Activated CD4-positive, alpha-beta memory T cell treated with anti-CD3 and anti-CD28 coated beads, Interleukin-2, amount 10 ng/mL, durations not matched to agents 7 days and 5 days (primary cell): ENCODE measurements at places on chromosomes 12 and 14. TPM values are rescaled to one million over a fixed set of nuclear protein-coding genes. Genes with fewer than 3 reads are reported as not detected.

DNA sequence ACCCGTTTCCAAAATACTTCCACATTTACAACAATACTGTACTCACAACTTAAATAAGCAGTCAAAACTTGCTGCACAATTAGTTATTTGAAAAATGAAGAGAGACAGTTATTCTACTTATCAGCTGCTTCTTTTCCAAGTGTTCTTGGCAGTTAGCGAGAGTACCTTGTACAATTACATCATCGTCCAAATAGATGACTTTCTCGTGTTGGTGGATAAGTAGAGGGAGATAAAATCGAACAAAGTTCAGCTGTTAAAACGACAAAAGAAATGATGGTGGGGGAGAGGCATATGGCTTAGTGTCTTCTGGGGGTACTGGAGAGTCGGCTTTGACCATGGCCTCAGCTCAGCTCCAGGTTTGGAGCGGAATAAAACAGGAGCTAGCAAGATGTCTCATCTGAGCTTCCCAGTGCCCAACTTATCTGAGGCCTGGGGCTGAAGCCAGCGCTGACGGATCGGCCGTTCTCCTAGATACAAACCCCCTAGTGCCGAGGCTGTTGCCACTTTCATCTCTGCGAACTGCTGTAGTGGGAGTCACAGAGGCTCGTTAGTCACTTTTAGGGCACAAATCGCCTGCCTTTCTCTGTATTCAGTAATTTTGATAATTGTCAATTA lies 31.7 kb downstream of the TDG start:
- H3K27me3 ChIP-seq, result peaks cover 33% of the 10 kb centered on the region
- H3K4me3 ChIP-seq, result no peak overlapping the region
- no peak for DNase-seq
- H3K36me3 ChIP-seq, result no peaks in the 10 kb centered on the region
- H3K27ac ChIP-seq, result no peak overlapping the region
- no peaks in the 10 kb centered on the region for H3K4me1 ChIP-seq

DNA sequence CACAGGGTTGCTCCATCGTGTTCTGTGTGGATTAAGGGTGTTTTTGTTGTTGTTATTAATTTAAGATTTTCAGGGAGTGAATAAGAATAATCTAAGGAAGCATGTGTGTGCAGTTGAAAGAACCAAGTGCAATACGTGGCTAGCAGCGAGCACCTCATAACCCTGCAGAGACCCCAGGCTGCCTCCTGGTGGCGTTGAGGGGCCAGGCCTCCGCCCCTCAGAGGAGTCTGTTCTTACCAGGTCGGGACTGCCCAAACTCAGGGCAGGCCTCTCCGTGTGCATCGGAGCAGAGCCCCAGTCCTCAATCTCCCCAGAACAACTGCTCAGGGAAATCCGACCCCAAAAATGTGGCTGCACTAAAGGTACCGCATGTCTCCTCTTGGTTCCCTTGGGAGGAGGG lies 36.8 kb downstream of the IL31 start:
- H3K4me1 ChIP-seq, result no peaks in the 10 kb centered on the region
- DNase-seq, result no peak
- H3K36me3 ChIP-seq, result peaks cover 18% of the 10 kb centered on the region
- no peak overlapping the region for H3K27ac ChIP-seq
- no peak overlapping the region for H3K4me3 ChIP-seq

GRCh38 chr12:22029991-22030390 lies 16.0 kb upstream of the CMAS start:
- no peak overlapping the region for H3K4me3 ChIP-seq
- no peaks in the 10 kb centered on the region for H3K36me3 ChIP-seq
- peaks cover 5% of the 10 kb centered on the region for H3K27me3 ChIP-seq
- DNase-seq, result no peak

- H3K27ac ChIP-seq, result no peak overlapping the region
- DNase-seq, result no peak
- no peaks in the 10 kb centered on the region for H3K4me1 ChIP-seq
- H3K27me3 ChIP-seq, result peaks cover 2% of the 10 kb centered on the region
- no peaks in the 10 kb centered on the region for H3K36me3 ChIP-seq
Measured at GRCh38 chr12:19778797-19779196, 339.5 kb downstream of the AEBP2 start.

GRCh38 chr12:19802915-19803314 lies 363.6 kb downstream of the AEBP2 start:
- no peaks in the 10 kb centered on the region for H3K36me3 ChIP-seq
- peaks cover 21% of the 10 kb centered on the region for H3K4me1 ChIP-seq
- H3K27me3 ChIP-seq, result no peaks in the 10 kb centered on the region

- H3K4me3 ChIP-seq, result peak overlapping the region; percentile 49
- H3K27ac ChIP-seq, result no peak overlapping the region
- peaks cover 29% of the 10 kb centered on the region for H3K27me3 ChIP-seq
- H3K4me1 ChIP-seq, result peaks cover 23% of the 10 kb centered on the region
Measured at GRCh38 chr14:104827177-104828055, 26.5 kb downstream of the ZBTB42 start.

- no peak overlapping the region for H3K4me3 ChIP-seq
- DNase-seq, result peak; percentile 25
- H3K36me3 ChIP-seq, result no peaks in the 10 kb centered on the region
- no peaks in the 10 kb centered on the region for H3K4me1 ChIP-seq
Measured at GRCh38 chr14:82075566-82075965, 541.9 kb upstream of the SEL1L start.

- peak overlapping the region; percentile 27 for H3K27ac ChIP-seq
- H3K36me3 ChIP-seq, result peaks cover 31% of the 10 kb centered on the region
- H3K4me3 ChIP-seq, result no peak overlapping the region
- DNase-seq, result no peak
Measured at GRCh38 chr14:105023791-105024480, 3.1 kb upstream of the CDCA4 start.

DNA sequence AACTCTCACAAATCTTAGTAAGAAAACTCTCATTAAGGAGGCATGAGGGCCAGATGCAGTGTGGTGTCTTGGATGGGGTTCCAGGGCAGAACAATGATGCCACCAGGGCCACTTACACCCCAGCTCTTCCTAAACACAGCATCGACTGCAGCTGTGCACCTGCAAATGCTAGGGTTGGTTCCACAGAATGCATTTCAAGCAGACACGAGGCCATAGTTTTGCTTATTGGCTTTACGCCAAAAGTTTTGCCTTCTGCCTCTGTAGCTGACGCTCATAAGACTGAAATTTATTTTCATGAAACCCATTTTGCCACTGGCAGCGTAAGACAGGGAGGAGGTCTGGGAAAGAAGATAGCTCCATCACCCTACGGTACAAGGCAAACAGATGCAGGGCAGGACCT lies 179.0 kb downstream of the RIMBP2 start:
- H3K4me1 ChIP-seq, result no peaks in the 10 kb centered on the region
- H3K4me3 ChIP-seq, result no peak overlapping the region
- H3K27me3 ChIP-seq, result no peaks in the 10 kb centered on the region

GRCh38 chr12:56872366-56872765 lies 61.8 kb downstream of the SDR9C7 start:
- H3K27ac ChIP-seq, result no peak overlapping the region
- H3K4me3 ChIP-seq, result no peak overlapping the region
- no peaks in the 10 kb centered on the region for H3K36me3 ChIP-seq
- no peak for DNase-seq

DNA sequence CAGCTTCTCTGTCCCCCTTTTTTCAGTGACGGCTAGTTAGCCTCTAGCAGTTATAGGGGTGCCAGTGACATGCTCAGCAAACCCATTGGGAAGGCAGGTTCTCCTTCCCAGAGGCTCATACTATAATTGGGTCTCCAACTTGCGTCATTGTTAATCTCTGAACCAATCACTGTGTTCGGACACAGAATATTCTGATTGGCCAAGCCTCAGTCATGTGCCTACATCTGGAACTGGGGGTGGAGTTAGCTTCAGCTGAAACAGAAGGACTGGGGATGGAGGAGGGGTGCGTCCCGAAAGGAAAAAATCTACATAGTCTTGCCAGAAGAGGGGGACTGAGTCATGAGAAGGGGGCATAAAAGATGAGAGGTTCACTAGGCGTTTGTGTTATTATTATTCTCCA lies 165.6 kb downstream of the SUDS3 start:
- no peaks in the 10 kb centered on the region for H3K36me3 ChIP-seq
- no peak for DNase-seq
- H3K27ac ChIP-seq, result no peak overlapping the region
- no peaks in the 10 kb centered on the region for H3K4me1 ChIP-seq

GRCh38 chr12:94649349-94650142 lies 811 bp downstream of the TMCC3 start:
- no peak overlapping the region for H3K27ac ChIP-seq
- peak overlapping the region; percentile 69 for H3K4me3 ChIP-seq
- H3K4me1 ChIP-seq, result peaks cover 15% of the 10 kb centered on the region
- no peaks in the 10 kb centered on the region for H3K36me3 ChIP-seq
- peaks cover 66% of the 10 kb centered on the region for H3K27me3 ChIP-seq

DNA sequence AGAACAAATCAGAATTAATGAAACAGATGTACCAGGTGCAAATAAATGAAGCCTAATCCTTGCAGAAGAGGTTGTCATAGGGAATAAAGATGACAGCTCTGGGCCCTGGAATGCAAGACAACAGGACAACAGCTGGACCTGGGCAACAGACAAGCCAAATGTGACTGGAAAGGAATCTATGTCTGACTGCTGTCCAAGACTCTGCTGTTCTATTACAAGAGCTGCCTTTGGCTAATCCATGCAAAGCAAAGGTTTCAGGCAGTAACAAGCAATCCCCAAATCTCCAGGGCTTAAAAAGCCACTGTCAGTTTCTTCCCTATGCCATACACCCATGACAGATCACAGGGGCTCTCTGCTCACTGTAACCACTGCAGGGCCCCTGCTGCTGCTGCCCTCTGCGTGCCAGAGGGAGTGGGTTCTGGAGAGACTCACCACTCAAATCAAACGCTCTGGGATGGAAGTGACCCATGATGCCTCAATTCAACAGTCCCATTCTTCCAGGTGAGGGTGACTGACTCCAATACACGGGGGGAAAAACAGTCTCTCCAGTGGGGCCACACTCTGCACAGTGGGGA lies 218.9 kb upstream of the SFSWAP start:
- no peak overlapping the region for H3K27ac ChIP-seq
- no peaks in the 10 kb centered on the region for H3K36me3 ChIP-seq
- H3K4me3 ChIP-seq, result no peak overlapping the region
- no peak for DNase-seq

DNA sequence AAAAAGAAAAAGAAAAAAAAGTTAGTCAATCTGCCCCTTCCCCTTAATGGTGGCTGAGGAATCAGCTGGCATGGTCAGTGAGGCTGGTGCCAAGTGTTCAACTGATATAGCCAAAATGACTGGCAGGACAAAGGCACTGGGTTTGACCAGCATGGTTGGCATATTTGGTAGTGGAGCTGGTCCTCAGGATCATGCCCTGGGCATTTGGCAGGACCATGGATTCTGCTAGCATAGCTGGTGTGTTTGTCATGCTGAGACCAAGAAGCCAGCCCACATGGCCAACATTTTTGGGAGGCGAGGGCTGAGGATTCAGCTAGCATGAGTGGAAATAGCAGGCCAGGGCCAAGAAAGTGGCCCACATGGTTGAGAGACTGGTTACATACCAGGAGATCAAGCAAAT lies 136.5 kb downstream of the FBXL14 start:
- H3K27me3 ChIP-seq, result no peaks in the 10 kb centered on the region
- H3K27ac ChIP-seq, result no peak overlapping the region
- H3K36me3 ChIP-seq, result peaks cover 3% of the 10 kb centered on the region
- peaks cover 3% of the 10 kb centered on the region for H3K4me1 ChIP-seq

DNA sequence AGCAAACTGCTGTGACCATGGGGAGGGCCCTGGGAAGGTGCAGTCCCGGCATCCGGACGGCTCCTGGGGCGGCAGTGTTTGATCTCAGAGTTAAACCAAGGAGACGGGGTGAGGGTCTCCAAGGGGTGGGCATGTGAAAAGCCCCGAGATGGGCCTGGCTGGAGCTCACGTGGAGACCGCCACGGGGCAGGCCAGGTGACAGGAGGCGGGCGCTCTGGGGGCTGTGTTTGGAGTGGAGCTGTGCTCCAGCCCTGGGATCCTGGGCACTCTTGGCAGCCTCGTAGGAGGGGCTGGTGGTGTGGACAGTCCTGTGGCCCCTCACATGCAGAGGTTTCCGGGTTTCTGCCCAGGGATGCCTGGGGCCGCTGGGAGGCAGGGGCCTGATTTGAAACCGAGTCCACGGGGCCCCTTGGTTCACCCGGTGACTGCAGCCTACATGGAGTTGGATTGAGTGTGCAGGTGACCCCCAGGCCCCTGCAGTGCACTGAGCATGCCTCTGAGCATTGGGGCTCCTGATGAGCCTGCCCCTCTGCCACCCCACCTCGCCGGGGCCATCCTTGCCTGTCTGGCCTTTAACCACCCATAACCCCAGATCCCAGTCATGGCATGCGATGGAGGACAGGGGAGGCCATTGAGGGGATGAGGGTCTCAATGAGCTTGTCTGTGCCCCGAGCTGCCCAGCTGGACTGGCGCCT lies 8.4 kb downstream of the KIF26A start:
- no peak overlapping the region for H3K27ac ChIP-seq
- DNase-seq, result no peak
- no peaks in the 10 kb centered on the region for H3K36me3 ChIP-seq
- H3K4me1 ChIP-seq, result peaks cover 10% of the 10 kb centered on the region
- H3K27me3 ChIP-seq, result no peaks in the 10 kb centered on the region

GRCh38 chr12:4141348-4142270 lies 132.0 kb upstream of the CCND2 start:
- peak overlapping the region; percentile 76 for H3K4me3 ChIP-seq
- H3K27me3 ChIP-seq, result no peaks in the 10 kb centered on the region
- no peak for DNase-seq
- peak overlapping the region; percentile 97 for H3K27ac ChIP-seq
- peaks cover 85% of the 10 kb centered on the region for H3K4me1 ChIP-seq

- H3K4me1 ChIP-seq, result peaks cover 77% of the 10 kb centered on the region
- H3K4me3 ChIP-seq, result peak overlapping the region; percentile 85
- H3K36me3 ChIP-seq, result peaks cover 59% of the 10 kb centered on the region
- H3K27me3 ChIP-seq, result no peaks in the 10 kb centered on the region
- peak overlapping the region; percentile 75 for H3K27ac ChIP-seq
Measured at GRCh38 chr12:120115066-120115465, 1.5 kb downstream of the RAB35 start.

- DNase-seq, result no peak
- H3K4me1 ChIP-seq, result no peaks in the 10 kb centered on the region
- H3K27ac ChIP-seq, result no peak overlapping the region
- no peak overlapping the region for H3K4me3 ChIP-seq
Measured at GRCh38 chr12:15670756-15671155, 118.4 kb downstream of the EPS8 start.

TROAP gene
- total RNA-seq, result 79.5 TPM

ADIPOR2 gene
- 71.8 TPM for total RNA-seq

KRT2 gene
- not detected for total RNA-seq

OAS2 gene
- total RNA-seq, result 331 TPM

USP44 gene
- total RNA-seq, result 1.5 TPM

TRHDE gene
- not detected for total RNA-seq

ZBTB42 gene
- 4.9 TPM for total RNA-seq

TMEM63C gene
- 1.5 TPM for total RNA-seq

PMEL gene
- 0.33 TPM for total RNA-seq

FAM222A gene
- 0.28 TPM for total RNA-seq

OR6C2 gene
- not detected for total RNA-seq

LRTM2 gene
- not detected for total RNA-seq

CLEC2B gene
- 79.7 TPM for total RNA-seq

RD3L gene
- not detected for total RNA-seq

SLCO1B1 gene
- not detected for total RNA-seq

POC1B gene
- 56.8 TPM for total RNA-seq

FGF23 gene
- not detected for total RNA-seq

DENR gene
- total RNA-seq, result 55.9 TPM
